ENCODE measurements at places on chromosomes 4 and X.

DNA sequence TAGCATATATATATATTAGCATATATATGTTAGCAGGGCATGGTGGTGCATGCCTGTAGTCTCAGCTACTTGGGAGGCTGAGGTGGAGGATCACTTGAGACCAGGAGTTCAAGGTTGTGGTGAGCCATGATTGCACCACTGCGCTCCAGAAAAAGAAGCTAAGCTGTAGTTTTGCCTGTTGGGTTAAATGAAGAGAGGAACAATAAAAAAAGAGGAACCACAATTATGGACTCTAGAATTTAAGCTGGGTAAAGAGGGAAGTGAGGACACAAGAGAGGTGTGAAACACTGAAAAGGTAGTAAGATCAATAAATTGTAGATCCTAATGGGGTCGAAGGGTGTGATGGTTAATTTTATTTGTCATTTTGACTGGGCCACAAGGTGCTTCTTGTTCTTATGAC is 40.5 kb upstream of the HSD17B10 start:
- DNase-seq: no peak

DNA sequence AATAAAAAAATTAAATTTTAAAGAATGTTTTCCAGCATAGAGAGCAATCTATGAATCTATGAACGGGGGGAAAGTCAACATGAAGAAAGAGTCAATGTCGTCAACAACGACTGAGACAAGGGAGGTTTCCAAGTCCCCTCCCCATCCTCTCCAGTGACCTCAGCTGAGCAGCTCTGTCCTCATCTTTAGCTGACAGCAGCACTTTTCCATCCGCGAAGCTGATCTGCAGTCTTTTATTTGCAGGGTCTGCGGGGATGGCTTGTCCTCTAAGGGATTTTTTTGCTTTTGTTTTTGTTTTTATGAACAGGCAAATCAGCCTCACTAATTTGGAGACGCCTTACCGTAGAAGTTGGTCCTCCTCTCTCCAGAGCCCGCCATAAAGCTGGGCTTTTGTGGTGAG is 46.5 kb downstream of the PRKX start:
- DNase-seq: no peak

GRCh38 chr4:98632258-98632657 is 26.2 kb downstream of the TSPAN5 start:
- no peak for DNase-seq

GRCh38 chr4:23631255-23631950 is 258.4 kb downstream of the PPARGC1A start:
- no peak for DNase-seq

DNA sequence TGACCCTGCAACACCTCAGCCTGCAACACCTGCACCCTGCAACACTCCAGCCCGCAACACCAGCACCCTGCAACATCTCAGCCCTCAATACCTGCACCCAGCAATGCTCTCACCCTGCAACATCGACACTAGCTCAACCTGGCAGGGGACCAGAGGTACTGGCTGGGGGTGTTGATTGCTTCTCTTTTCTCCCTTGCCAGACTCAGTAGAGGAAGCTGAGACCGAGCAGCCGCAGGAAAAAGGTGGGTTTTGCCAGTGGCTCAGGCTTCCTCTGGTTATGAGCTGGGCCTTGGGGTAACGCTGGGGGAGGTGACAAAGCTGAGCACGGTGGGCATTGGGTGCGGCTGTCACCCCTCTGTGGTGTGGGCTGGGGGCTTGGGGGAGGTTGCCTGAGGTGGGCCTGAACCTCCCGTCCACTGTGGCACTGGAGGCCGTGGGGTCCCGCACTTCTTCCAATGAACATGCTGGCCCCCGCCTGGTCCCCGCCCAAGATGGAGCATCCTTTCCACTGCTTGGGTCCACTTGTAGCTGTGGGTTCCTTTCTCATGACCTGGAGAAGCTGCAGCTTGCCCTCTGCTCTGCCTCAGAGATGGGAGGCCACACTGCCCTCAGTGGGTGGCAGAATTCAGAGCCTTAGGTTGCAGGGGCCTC is 26.0 kb downstream of the SH3TC1 start:
- DNase-seq: no peak

GRCh38 chrX:48456628-48457331 is 13.3 kb downstream of the SLC38A5 start:
- DNase-seq: no peak

DNA sequence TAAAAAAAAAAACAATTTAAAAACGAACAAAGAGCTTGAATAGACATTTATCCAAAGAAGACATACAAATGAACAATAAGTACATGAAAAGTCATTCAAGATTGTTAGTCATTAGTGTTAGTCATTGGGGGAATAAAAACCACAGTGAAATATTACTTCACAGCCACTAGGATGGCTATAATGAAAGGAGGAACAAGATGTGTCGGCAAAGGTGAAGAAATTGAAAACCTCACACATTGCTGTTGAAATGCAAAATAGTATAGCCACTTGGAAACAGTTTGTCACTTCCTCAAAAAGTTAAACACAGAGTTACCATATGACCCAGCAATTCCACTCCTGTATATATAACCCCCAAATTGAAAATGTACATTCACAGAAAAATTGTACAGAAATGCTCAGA is 45.2 kb upstream of the SLC39A8 start:
- DNase-seq: no peak

- DNase-seq: no peak
Measured at GRCh38 chrX:11209798-11210414, 83.3 kb upstream of the AMELX start.

GRCh38 chr4:25358515-25359275 is 18.4 kb upstream of the ANAPC4 start:
- DNase-seq: no peak

DNA sequence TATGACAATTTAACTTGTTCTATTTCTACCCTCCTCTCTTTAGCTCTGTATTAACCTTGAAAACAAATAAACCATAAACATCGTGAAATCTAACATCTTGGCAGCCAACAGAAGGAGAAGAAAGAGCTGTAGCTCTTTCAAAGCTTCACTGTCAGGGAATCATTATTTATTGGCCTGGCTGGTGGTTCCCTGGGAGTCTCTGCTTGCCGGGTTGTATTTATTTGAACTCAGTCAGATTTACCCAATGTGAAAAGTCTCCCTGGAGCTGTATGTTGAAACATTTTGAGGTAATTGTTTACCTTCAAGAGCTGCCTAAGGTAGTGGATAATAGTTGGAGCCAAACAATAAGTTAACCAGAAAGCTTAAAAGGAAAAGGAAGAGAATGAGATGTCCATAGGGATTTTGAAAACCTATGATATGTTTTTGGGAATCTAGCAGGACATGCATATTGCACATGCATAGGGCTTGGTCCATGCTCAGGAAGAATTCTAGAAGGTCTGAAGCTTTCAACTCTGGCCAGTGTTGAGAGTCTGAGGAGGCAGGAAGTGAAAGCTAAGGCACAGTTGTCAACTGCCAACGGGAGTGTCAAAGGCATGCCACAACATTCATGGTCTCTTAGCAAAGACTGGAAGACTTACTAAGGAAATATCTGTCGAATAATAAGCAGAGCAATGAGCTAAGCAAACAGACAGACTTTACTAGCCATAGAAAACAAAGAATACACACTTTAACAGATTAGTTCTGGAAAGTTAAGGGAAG is 621.6 kb downstream of the PCDH7 start:
- no peak for DNase-seq

- DNase-seq: no peak
Measured at GRCh38 chrX:147859666-147860065, 52.1 kb upstream of the FMR1 start.

GRCh38 chrX:86148594-86148993 is 343 bp downstream of the DACH2 start:
- no peak for DNase-seq

- no peak for DNase-seq
Measured at GRCh38 chr4:83268491-83268890, 16.1 kb downstream of the COQ2 start.

- no peak for DNase-seq
Measured at GRCh38 chr4:73445383-73446335, 9.6 kb downstream of the AFP start.

DNA sequence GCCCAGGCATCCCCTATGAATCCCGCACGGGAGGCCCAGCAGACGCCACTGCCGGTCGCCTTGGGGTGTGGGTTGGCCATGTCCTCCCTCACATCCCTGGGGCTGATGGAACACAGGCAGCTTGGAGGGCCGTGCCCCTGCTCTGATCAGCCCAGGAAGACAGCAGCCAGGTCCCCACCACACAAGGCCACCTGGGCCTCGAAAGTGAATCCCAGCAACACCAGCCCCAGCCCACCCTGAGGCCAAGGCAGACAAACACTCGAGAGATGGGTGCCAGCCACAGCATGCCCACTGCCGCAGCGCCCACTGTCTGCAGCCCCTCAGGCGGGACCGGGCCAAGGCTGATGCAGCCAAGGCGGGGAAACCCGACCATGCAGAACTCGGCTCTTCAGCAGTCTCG is 85.5 kb downstream of the HMX1 start:
- no peak for DNase-seq

DNA sequence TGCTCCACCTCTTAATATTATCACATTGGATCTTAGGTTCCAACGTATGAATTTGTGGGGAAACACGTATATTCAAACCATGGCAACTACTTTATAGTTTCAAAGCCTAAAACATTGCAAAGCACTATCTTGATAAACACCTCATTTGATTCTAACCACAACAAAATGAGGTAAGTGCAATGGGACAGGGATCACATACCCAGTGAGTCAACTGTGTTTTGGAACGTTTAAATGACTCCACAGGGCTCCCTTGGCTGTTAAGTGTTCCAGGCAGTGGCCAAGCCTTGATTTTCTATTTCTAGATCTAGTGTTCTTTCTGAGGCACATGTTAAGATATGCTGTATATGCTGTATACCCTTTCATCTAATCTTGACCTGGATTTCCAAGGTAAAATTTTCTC is 54.5 kb upstream of the C1QTNF7 start:
- no peak for DNase-seq

DNA sequence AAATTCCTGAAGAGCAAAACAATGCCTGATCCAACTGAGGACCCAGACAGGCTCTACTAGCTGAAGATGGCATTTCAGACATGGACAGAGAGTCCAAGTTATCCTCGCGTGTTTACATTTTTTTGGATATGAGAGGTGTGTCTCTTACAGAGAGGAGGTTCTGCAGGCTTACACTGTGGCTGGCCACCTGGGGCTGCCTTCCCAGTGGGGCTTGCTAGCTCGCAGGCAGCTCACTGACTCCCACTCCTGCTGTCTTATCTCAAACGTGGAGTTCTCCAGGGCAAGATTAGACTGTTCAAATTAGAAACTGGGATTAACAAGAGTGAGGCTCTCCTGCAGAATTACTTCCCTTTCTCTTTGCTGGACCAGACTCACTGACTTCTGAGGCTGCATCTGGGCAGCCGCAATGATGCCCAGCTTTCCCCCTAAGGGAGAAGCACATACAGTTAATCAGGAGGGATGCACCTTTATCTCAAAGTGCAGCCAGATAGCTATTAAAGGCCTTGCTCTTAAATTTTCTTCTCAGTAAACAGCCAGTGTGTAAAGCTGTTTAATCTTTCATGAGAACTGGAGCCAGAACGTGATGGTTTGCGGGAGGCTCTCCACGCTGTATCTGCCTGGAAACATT is 123.0 kb downstream of the ENPP6 start:
- DNase-seq: no peak

- DNase-seq: no peak
Measured at GRCh38 chr4:162699629-162700028, 467.1 kb downstream of the NAF1 start.

GRCh38 chr4:116361790-116362189 is 723.6 kb downstream of the TRAM1L1 start:
- no peak for DNase-seq

DNA sequence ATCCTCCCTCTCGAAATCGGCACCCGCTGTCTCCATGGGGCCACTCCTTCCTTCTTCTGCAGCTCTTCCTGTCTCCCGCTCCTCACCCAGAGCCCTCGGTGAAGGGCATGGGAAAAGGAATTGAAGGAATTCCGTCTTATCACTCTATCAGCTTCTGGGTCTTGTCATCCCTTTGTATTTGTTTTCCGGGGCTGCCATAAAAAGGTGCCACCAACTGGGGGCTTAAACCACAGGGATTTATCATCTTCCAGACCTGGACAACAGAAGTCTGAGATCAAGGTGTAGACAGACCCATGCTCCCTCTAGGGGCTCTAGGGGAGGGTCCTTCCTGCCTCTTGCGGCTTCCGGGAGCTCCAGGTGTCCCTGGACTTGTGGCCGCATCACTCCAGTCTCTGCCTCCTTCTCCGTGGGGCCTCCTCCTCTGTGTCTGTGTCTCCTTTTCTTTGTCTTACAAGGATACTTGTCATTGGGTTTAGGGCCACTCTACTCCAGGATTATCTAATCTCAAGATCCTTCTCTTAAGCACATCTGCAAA is 24.0 kb downstream of the CD99 start:
- no peak for DNase-seq

GRCh38 chrX:70479247-70479921 is 34.7 kb downstream of the DLG3 start:
- no peak for DNase-seq

DNA sequence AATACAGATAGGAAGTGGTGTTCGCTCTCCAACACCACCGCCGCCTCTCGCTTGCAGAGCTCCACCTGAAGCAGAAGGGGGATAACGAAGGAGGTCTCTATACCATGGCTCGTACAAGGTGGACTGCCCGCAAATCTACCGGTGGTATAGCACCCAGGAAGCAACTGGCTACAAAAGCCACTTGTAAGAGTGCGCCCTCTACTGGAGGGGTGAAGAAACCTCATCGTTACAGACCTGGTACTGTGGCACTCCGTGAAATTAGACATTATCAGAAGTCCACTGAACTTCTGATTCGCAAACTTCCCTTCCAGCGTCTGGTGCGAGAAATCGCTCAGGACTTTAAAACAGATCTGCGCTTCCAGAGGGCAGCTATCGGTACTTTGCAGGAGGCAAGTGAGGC is 5.2 kb upstream of the BMP15 start:
- no peak for DNase-seq

- DNase-seq: no peak
Measured at GRCh38 chr4:158341896-158342295, 131.6 kb downstream of the TMEM144 start.

DNA sequence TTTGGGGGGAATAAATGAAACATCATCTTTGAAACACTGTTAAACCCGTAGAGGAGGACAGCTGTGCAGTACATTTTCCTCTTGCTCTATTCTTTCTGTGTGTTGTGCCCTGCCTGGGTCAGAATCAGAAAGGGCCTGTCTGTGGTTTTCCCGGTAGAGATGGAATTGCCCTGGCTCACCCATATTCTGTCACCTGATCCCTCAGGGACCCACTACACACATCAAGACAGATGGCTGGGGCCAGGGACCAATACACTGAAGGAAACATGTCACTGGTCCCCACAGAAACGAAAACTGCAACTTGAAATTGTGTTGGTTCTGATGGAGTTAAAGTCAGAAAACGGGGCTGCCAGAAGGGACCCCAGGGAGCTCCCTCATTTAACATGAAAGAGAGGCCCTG is 114.9 kb downstream of the ZNF827 start:
- no peak for DNase-seq

DNA sequence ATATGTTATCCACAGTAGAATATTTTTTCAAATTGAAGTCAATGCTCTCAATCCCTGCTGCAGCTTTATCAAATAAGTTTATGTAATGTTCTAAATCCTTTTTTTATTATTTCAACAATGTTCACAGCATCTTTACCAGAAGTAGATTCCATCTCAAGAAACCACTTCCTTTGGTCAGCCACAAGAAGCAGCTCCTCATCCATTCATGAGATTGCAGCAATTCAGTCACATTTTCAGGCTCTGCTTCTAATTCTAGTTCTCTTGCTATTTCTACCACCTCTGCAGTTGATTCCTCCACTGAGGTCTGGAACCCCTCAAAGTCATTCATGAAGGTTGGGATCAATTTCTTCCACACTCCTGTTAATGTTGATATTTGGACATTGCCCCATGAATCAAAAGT is 2301.3 kb upstream of the TENM3 start:
- no peak for DNase-seq
